ENCODE measurements at places on chromosomes 7 and 10. TPM values are rescaled to one million over a fixed set of nuclear protein-coding genes. Genes with fewer than 3 reads are reported as not detected.

GRCh38 chr10:80477813-80478212 is 23.7 kb downstream of the TSPAN14 start:
- no peak for DNase-seq

DNA sequence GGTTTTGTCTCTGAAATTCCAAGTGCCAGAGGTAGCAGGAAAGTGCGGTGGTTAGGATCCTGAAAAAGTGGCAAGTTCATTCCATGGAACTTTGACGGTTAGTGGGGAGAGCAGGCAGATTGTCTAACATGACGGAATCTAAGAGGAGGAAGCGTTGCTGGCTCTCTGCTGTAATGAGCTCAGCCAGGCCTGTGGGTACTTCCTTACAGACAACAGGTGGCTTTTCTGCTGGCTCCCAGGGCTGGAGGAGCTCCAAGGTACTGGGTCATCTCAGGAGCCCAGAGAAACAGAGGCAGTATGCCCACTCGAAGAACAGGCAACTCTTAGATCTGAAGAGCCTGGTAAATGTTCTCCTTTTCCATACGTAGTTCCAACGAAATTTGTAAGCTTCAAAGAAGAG is 3.1 kb upstream of the AIFM2 start:
- no peak for DNase-seq

DNA sequence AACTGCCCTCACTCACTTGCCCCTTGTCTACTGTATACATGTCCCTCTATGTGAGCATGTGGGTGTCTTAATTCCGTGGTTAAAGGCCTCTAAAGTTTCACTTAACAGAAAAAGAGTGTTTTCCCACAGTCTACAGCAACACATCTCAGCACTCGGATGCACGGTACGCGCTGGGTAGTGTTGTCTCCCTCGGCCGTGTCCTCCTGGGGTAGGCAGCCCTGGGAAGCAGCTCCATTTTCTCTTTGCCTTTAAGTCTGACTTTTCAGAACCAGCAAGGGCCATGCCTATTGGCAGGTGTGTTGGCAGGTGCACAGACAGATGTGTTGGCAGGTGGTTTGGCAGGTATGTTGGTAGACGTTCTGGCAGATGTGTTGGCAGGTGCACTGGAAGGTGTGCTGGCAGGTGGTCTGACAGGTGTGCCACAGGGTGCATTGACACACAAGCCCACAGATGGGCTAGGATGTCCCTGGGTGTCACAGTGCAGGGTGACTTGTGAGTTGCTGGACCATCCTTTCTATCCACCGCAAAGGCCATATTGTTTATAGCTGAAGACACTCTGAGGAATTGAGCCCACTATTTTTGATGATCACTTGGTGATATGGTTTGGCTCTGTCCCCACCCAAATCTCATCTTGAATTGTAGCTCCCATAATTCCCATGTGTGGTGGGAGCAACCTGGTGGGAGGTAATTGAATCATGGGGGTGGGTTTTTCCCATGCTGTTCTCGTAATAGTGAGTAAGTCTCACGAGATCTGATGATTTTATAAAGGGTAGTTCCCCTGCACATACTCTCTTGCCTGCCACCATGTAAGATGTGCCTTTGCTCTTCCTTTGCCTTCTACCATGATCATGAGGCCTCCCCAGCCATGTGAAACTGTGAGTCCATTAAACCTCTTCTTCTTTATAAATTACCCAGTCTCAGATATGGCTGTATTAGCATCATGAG is 296.9 kb downstream of the TNS3 start:
- no peak for DNase-seq

Gene VAX1
- total RNA-seq = not detected

Gene CPVL
- total RNA-seq = 14.4 TPM

GRCh38 chr10:62384057-62384446 is 9.9 kb downstream of the ZNF365 start:
- no peak for DNase-seq

Gene DGKI
- total RNA-seq = 13.3 TPM

Gene GPR15LG
- total RNA-seq = 16.6 TPM

GRCh38 chr10:42941295-42941644 is 135.6 kb upstream of the RET start:
- no peak for DNase-seq

Gene FRMD4A
- total RNA-seq = 32.9 TPM

Data from urinary bladder (tissue), 4 donors.